ENCODE measurements at places on chromosomes 12 and 14.

DNA sequence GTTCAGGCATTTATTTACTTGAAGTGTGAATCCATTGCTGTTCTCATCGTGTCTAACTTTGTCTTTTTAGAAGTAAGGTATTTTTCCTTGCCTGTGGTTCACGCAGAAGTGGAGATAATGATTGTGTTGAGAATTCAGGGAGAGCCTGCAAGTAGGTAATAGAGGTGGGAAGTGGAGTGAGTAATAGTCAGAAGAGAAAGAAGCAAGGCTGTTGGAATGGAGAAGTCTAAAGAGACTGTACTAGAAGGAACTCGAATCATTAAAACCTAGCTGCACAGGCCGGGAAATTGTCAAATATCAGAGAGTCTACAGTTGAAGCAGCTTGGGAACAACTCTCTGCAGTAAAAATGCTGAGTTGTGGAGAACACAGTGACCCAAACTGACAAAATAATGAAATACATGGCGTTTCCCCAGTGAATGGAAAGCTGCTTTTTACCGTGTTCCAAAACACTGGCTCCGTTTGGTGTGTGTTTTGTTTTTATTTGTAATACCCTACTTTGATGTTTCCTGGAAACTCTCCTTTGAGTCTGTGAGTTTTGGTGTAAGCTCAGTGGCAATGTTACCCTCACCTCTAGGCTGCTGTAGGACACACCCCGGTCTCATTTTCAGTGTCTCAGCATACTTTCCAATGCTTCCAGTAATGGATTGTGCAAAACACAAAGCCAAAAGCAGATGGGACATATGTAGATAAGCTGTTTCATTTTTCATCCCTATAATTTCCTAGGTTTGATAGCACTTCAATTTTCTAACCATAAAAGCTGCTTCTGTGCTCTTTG is 146.6 kb downstream of the CRADD start:
- DNase-seq, result no peak

GRCh38 chr12:14946861-14947260 is 8.5 kb upstream of the ERP27 start:
- no peak for DNase-seq

- peak; percentile 50 for DNase-seq
Measured at GRCh38 chr14:95320078-95320895, 579 bp upstream of the CLMN start.

- DNase-seq, result no peak
Measured at GRCh38 chr12:102468261-102468915, 12.0 kb downstream of the IGF1 start.

DNA sequence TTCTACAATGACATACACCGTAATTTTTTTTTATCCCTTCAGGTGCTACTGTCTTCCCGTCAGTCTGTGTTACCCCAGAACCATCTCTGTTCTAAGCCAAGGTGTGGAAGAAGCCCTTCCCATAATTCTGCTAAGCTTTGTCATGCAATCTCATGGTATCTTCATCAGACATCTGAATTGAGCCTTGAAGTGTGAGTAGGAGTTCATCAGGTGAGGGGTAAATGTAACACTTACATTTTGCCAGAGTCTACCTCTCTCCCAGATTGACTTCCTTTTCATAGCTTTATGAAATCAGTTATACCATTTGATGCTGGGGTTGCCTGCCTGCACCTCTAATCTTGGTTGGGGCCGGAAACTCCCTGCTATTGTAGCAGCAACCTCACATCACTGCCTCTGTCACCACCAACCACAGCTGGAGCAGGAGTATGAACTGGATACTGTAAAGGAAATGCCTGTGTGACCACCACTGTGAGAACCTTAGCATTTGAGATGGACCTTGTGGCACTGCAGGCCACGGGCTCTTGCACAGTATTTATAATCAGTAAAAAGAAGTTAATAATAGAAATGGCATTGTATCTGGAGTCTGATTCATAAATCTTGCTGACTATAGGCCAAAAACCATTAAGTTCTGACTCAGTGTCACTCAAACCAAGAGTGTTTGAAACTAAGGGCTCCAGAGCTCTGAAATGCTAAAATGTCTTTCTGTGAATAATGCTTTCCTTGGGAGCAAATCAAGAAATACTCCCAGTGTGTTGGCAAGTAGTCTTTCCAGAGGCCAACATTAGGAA is 58.7 kb upstream of the STK38L start:
- no peak for DNase-seq

All from uterus (tissue), 4 donors.